RCC 7860 (cell line): ENCODE measurements at places on chromosomes 16 and 17.

DNA sequence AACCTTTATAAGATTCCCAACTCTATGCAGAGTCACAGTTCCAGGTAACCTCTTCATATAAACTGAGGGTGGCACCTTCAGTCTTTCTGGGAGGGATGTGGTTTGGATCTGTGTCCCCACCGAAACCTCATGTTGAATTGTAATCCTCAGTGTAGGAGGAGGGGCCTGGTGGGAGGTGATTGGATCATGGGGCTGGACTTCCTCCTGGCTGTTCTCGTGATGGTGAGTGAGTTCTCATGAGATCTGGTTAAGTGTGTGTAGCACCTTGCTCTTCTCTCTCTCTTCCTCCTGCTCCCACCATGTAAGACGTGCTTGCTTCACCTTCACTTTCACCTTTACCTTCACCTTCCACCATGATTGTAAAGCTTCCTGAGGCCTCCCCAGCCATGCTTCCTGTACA, 30.5 kb downstream of the HS3ST2 start:
- no peak for DNase-seq

- no peak for DNase-seq
Observed at GRCh38 chr16:55597928-55598327, 31.4 kb downstream of the CAPNS2 start.

DNA sequence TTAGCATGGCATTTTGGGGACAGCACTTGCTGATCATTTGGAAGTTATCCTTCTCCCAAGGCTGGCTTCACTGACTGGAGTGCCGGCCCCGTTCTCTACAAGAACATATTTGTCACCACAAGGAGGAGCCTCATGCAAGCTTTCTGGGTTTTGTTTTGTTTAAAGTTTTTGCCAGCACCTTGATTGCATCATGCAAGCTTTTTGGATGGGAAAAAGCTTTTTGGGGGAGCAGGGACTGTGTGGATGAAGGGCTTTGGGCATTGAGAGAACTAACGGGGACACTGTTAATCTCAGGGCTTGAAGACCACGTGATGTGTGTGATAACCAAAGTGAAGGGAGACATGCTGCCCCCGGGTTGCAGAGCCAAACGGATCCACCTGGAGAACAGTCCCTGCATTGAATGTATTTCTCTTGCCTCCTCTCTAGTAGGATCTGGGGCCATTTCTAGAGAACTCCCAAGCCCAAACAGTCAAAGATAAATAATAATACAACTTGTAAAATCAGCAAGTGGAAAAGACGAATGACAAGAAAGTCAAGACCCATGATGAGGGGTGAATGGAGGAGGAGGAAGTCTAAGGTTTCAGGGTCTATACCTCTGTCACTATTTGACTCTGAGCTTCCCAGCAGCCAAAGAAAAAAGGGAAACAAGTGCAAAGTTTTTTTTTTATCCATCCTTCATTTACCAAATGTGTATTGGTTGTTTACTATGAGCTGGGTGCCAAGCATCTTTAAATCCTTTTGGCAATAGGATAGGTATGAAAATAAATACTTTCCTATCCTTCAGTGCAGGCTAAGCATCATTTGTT, 17.2 kb downstream of the TMEM114 start:
- DNase-seq = no peak

- DNase-seq = no peak
Observed at GRCh38 chr17:34068571-34068970, 186.5 kb upstream of the CCL2 start.

DNA sequence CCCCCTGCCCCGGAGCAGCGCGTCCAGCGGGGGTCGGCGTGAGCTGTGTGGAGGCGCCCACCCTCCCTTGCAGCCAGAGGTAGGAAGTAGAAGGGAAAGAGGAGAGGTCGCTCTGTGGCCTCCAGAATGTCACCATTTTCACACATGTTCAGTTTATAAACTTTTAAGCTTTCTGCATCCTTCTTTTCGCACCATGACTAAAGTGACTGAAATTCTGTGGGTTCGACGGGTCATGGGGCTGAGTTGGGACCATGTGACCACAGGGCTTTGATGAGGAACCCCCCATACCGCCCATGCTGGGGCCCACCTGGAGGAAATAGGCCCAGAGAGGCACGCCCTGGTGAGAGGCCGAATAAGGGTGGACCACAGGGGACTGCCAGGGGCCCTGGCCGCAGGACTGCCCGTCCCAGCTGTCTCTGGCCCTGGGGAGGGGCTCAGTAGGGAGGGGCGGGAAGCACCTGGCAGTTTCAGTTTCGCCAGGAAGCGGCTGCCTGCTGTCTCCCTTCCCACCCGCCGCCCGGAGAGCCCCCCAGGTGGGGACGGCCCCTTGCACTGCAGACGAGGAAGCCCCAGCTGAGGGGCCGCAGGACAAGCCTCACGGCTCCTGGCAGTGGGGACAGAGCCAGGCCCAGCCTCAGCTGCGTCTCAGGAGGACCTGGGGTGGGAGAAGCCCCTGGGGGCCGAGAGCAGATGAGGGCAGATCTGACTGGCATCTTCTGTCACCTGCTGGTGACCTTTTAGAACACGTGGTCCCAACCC, 9.0 kb downstream of the CBFA2T3 start:
- no peak for DNase-seq

- DNase-seq = peak; percentile 61
Observed at GRCh38 chr16:80997139-80997798, 9.4 kb downstream of the CMC2 start.

DNA sequence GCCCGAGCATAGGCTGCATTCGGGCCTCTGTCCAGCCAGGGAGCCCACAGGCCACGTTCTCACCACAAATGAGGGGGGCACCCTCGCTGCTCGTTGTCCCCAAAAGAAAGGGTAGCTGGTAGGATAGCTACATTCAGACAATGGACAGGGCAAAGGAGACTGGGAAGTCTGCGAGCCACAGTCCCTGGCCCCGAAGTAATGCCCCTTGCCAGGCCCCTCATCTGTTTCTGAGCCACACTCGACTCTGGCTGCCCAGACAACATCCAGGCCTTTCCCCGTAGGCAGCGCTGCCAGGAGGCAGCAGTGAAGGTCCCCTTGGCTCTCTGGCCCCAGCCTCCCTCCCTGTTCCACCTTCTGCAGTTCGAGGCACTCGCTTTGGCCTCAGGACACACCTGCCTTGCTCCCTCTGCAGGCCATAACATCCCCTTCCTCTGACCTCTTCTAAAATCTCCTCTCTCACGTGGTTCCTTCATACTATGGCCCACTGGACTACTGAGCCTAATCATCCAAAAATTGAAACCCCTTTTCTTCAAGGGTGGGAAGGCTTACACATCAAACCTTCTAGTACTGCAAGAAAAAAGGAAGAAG, 12.2 kb downstream of the AIPL1 start:
- no peak for DNase-seq

DNA sequence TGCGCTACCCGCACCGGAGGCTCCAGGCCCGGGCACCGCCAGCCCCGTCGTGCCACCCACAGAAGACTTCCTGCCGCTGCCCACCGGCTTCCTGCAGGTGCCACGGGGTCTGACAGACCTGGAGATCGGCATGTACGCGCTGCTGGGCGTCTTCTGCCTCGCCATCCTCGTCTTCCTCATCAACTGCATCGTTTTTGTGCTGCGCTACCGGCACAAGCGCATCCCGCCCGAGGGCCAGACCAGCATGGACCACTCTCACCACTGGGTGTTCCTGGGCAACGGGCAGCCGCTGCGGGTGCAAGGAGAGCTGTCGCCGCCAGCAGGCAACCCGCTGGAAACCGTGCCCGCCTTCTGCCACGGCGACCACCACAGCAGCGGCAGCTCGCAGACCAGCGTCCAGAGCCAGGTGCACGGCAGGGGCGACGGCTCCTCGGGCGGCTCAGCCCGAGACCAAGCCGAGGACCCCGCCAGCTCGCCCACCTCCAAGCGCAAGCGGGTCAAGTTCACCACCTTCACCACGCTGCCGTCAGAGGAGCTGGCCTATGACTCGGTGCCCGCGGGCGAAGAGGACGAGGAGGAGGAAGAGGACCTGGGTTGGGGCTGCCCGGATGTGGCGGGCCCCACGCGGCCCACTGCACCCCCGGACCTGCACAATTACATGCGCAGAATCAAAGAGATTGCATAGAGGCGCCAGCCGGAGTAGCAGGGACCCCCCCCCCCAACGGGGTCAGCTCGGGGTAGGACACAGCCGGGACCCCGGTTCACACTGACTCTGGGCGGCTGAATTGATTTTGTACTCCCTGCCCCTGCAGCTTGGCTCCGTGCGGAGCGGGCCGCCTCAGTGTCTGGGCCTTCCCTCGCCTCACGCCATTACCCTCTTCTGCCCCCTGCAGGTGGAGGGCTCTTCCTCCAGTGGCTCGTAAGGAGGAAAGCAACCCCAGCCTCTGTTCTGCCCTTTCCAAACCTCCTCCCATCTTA, 58.5 kb downstream of the TMEM132E start:
- DNase-seq = peak; percentile 9

DNA sequence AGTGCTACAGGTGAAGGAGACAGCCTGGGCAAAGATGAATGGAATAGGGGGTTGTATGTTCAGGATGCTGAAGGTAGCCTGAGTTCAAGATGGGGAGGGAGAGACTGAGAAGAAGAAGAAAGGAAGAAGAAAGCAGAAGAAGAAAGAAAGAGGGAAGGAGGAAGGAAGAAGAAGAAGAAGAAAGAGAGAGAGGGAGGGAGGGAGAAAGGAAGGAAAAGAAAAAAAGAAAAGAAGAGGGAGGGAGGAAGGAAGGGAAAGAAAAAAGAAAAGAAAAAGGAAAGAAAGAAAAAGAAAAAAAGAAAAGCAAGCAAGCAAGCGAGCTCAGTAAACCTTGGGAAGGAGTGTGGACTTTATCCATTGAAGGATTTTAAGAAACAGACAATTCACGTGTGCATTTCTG, 7.8 kb downstream of the CCDC42 start:
- no peak for DNase-seq

- no peak for DNase-seq
Observed at GRCh38 chr17:82740906-82741759, 5.7 kb downstream of the FN3K start.

DNA sequence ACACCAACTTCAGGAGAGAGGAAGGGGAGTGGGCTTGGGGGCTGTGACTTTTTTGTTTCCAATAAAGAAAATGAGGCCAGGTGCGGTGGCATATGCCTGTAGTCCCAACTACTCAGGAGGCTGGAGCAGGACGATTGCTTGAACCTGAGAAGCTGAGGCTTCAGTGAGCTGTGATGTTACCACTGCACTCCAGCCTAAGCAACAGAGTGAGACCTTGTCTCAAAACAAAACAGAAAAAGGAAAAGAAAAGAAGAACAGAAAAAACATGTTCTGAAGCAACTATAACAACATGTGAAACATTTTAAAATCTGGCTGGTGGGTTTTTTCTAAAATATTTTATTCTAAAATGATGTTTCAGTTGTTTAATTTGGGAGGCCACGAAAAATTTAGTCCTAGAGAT, 554.0 kb upstream of the ZFHX3 start:
- no peak for DNase-seq

DNA sequence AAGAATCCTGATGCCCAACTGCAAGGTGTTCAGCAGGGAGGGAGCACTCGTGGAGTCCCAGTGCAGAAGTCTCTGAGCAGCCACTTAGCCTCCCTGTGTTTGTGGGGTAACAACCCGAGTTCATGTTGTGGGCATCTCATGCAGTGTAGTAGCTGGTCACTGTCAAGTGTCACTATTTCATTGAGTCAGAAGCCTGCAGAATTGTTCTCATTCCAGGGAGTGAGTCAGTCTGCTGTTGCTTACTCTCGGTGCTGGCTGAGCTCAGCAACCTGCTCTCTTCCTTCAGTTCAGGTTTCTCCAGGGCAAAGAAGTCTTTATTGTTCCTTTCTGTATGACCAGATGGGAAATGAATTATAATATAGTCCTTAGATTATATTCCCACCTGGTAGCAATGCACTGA, 24.1 kb downstream of the HMOX2 start:
- DNase-seq = peak; percentile 78

DNA sequence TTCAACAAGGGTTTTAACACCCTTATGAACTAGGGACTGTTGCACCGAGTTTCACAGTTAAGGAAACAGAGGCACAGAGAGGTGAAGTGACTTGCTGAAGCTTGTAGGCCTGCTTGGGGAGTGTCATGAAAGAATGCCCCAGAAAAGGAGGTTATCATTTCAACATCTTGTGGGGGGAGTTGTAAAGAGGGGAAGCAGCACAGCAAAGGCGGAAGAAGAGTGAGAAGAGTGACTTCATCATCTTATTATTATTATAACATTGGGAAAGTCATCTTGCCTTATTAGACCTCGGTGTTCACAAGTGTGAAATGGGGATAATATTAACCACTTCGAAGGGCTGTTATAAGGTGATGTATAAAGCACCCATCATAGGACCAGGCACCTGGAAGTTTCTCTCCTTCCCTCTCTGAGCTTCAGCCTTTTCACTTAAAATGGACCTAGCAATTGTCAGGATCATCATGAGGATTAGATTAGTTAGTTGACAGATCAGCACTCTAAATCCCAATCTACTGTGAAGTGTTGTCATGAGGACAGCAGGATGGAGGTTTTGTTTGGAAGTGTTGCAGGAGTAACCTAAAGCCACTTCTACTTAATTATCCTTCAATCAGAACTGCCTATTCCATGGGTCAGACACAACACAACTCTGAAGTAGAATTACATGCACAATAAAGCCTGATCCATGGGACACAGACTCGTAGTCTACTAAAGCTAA, 2.3 kb downstream of the CCL4 start:
- no peak for DNase-seq

- DNase-seq = no peak
Observed at GRCh38 chr17:13939222-13939621, 130.1 kb upstream of the COX10 start.

- DNase-seq = no peak
Observed at GRCh38 chr17:67110619-67111018, 66.3 kb downstream of the CACNG1 start.

GRCh38 chr16:46885960-46886763, 2.0 kb downstream of the GPT2 start:
- DNase-seq = no peak
